CD4-positive, alpha-beta T cell treated with Interleukin-2 at 100 ng/mL for 4 hours (primary cell): ENCODE measurements at places on chromosomes 16 and 17.

DNA sequence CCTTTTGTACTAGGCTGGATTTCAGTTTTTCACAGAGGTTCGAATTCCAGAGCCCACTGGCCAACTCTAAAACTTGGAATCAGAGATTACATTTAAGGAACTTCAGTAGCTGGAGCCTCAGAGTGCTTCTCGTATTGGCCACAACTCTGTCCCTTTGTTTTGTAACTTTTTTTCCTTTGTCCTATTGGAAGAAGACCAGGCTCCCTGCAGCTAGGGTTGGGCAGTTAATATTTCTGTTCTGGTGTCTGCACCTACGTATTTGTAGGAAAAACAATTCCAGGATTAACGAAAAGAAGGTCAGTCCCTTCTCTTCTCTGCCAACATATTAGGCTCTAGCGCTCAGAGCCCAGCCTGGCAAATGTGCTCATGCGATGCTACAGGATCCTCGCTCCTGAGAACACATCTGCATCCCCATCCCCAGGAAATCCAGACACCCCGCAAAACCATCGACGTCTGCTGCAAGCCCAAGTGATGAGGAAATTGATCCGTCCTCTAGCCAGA is 1.9 kb downstream of the CDH11 start:
- no peak for DNase-seq

GRCh38 chr17:66308856-66309255 is 6.4 kb downstream of the PRKCA start:
- DNase-seq = no peak

DNA sequence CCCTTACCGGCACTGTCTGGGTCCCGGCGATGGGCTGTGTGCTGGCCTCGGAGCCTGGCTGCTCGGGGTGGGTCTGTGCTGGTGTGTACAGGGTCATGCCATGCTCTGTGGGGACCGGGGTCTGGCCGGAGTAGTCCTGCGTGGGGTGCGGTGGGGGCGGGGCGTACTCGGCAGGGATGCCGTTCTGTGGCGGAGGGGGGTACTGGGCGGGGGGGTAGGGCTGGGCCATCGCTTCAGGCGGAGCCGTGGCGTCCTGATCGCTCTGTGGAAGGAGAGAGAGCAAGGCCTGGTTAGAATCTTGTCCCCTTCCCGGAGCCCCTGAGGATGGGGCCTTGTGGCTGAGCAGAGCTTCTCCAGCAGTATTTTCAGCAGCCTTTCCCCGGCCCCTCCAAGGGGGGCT is 40.9 kb downstream of the ENGASE start:
- DNase-seq = no peak

GRCh38 chr17:71976011-71976649 is 144.7 kb upstream of the SOX9 start:
- no peak for DNase-seq

DNA sequence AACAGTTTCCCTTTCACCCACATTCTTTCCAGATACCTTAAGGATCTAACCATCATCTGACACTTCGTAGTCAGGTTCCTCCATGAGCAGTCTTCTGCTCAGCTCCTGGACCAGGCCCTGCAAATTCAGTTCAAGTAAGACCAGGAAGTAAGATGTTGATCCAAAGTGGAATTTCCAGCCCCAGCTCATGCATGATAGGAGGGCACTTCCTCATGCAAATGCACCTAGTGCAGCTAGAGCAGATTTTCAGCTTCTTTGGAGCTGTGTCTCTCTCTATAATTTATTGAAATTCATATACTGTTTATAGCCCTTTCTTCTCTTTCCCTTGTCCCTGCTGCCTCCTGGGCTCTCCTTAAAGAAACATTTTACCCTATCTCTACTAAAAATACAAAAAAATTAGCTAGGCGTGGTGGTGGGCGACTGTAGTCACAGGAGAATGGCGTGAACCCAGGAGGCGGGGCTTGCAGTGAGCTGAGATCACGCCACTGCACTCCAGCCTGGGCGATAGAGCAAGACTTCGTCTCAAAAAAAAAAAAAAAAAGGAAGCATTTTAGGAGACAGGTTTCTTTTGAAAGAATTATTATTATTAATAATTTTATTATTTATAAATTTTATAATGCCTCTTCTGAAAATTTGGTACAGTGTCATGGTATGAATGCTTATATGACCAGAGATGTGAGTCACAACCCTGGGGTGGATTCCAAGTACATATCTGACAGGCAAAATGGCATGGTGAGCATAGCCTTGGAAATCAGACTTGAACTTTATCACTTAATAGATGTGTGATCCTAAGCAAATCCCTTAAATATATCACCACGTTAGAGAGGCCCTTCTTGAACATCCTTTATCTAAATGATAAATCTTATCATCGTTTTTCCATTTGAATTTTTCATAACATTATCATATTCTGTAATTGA is 94.3 kb downstream of the SSH2 start:
- DNase-seq = no peak
